RPMI7951 (cell line): ENCODE measurements at places on chromosomes 7 and 10. TPM values are rescaled to one million over a fixed set of nuclear protein-coding genes. Genes with fewer than 3 reads are reported as not detected.

GRCh38 chr10:131683281-131683861 lies 217.4 kb upstream of the PPP2R2D start:
- no peak for DNase-seq

DNA sequence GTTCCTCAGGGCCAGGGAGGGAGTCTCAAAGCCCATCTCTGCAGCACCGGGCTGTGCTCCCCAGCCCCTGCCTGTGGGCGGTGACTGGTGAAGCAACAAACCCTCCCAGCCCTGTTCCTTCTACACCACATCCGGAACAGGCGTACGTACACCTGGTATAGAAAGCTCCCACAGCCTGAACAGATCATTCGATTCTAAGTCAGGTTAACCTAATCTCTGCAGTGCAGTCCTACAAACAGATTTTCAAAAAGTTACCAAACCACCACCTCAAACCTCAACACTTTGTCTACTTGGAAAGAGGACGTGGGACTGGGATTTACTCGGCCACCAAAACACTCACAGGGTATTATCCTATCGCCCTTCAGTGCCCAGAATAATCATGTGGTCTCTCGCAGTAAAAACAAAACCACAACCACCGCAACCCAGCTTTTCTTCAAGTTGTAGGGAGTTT lies 238.4 kb downstream of the DIP2C start:
- peak; percentile 68 for DNase-seq

GRCh38 chr7:107080099-107080505 lies 35.6 kb downstream of the PRKAR2B start:
- DNase-seq = no peak

DNA sequence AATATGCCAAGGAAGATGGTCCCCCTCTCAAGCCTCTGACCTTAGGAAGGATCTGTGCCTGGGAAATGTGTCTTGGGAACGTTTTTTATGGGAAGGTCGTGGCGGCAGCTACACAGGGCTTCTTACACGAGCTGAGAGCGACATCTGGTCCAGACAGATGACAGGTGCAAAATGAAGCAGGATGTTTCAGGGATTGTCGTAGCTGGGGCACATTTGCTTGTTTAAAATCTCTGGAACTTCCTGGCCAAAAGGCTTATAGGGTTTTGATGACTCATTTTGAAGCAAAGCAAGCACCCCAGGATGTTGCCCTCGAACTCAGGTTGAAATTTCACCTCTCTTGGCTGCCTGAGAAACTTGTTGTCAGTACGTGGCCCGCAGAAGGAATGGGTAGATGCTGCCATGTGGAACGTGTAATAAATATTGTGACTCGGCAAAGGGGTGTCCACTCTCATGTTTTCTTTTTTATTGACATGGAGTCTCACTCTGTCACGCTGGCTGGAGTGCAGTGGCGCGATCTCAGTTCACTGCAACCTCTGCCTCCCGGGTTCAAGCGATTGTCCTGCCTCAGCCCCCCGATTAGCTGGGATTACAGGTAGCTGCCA lies 117.5 kb downstream of the CAMK1D start:
- DNase-seq = no peak

The IGF2BP3 gene
- total RNA-seq = 120 and 145 TPM in 2 replicates

The CHRM2 gene
- total RNA-seq = 0.84 and 0.88 TPM in 2 replicates
